ENCODE measurements at places on chromosomes 3 and 15.
A peak's percentile ranks its signal among the peaks of the same experiment; 100 is the strongest.

- no peak for DNase-seq
Observed at GRCh38 chr3:78846718-78847117, 921.1 kb downstream of the ROBO1 start.

- DNase-seq = no peak
Observed at GRCh38 chr3:130258532-130258952, 86.9 kb upstream of the COL6A5 start.

DNA sequence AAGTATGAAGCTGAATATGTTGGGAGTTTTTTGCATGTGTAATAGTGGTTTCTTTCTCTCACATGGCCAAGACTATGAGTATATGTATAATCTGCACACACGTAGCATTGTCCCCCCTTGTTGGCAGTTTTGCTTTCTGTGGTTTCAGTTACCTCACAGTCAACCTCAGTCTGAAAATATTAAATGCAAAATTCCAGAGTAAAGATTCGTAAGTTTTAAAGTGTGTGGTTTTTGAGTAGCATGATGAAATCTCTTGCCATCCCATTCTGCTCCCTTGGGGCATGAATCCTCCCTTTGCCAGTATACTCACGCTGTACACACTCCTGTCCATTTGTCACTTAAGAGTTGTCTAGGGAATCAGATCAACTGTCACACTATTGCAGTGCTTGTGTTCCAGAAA is 742.0 kb upstream of the CCDC54 start:
- no peak for DNase-seq

- DNase-seq = no peak
Observed at GRCh38 chr3:55333923-55334322, 153.2 kb downstream of the WNT5A start.

DNA sequence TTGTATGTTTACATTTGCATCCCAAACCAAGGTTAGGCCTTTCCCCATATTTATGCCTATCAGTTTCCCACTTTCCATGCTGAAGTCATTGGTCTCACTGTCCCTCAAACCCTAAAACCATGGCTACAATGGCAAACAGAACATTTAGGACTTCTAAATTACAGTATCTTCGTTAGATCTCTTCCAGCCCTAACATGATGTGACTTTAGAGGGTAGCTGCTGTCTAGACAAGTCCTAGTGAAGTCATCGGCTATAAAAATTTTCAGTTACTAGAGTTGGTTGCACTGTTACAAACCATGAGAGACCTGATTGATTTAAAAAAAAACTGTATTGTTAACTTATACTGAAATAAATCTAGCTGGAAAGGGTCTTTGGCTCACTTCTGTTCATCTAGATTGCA is 54.6 kb downstream of the TM4SF4 start:
- no peak for DNase-seq

DNA sequence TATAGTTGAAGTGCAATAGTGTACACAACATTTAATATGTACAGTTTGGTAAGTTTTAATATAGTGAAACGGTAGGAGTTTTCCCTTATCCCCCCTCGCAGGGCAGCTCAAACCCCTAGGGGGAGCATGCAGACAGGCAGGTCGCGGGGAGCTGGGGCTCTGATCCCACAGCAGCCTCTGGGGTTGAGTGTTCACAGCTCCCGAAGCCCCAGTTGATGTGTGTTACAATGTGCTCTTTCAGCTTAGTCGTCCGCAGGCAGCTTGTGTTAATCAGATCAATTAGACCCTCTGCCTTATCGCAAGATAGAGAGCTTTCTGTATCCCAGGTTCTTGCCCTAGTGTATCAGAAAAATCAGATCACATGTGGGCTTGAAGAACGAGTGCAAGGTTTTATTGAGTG is 143.1 kb upstream of the CHRNA7 start:
- DNase-seq = no peak

- DNase-seq = no peak
Observed at GRCh38 chr15:49383266-49383665, 39.8 kb upstream of the FGF7 start.

GRCh38 chr3:170603770-170604510 is 18.1 kb upstream of the SLC7A14 start:
- DNase-seq = no peak

DNA sequence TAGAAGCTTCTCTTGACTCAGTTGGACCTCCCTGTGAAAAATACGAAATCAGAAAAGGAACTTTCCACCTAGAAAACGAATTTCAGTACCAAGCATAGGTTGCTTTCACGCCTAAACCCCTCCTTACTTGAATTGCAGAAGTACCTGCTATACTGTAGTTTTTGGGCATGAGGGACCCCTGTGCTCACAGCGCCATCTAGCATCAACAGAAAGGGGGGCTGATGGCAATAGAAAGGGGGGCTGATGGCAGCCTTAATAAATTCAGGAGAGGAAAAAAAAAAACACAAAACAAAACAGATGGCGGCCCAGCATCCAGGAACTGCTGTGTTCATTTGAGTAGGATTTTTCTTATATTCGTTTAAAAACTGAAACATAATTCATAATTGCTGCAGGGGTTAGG is 96.7 kb downstream of the NPAP1 start:
- no peak for DNase-seq

DNA sequence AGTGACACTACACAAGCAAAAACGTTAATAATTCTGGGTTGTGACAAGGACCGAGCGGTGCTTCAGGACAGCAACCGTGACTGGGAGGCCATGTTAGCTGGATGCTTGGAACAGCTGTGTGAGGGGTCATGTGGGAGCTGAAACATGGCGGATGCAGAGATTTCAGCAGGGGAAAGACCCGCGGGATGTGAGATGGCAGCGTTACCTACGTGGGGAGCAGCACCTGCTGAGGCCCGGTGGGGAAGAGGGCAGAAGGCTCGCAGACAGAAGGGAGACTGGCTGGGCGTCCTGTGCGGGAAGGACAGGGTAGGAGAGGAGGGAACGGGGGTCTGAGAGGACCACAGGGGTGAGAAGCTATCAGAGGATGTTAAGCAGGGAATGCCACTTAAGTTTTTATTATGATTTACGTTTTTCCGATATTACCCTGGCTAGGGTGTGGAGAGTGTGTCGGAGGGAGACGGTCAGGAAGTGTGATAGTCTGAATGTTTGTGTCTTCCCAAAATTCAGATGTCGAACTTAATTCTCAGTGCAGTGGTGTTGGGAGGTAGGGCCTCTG is 228.8 kb upstream of the LYSMD4 start:
- no peak for DNase-seq

DNA sequence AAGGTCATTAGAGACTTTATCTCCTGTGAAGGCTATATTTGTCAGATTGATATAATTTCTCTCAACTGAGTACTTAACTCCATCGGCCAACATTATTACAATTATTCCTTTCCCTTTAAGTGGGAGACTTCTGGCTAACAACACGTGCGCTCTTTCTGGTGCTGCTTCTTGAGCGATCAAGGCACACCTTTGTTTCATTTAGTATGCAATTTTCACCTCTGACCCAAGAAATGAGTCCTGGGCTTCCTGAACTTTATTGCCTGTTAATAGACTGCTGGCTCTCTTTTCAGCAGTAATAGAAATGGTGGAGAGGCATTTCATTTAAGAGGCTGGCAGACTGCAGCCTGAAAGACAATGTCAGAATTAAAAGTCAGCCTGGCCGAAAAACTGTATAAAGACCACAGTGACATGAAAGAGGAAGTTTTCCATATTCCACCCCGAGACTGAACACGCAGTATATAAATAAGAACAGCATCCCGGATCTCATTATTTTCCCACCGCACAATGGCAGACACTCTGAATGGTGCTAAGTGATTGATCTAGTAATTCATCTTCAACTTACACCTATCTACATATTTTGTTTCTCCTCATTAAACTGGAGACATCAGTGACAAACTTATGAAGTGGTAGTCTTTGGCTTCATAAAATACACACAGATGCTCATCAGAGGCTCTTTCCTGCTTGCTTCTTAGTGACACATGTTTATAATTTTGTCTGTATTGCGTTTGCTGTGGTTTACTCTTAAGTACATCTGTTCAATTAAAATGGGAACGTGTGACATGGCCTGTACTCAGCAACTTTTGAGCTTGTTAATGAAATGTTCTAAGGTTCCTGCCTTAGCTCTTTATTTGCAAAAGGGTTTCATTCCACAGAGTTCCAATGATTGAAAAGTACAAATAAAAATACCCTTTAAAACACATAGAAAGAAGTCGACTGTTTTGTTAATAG is 299.9 kb downstream of the MECOM start:
- no peak for DNase-seq

DNA sequence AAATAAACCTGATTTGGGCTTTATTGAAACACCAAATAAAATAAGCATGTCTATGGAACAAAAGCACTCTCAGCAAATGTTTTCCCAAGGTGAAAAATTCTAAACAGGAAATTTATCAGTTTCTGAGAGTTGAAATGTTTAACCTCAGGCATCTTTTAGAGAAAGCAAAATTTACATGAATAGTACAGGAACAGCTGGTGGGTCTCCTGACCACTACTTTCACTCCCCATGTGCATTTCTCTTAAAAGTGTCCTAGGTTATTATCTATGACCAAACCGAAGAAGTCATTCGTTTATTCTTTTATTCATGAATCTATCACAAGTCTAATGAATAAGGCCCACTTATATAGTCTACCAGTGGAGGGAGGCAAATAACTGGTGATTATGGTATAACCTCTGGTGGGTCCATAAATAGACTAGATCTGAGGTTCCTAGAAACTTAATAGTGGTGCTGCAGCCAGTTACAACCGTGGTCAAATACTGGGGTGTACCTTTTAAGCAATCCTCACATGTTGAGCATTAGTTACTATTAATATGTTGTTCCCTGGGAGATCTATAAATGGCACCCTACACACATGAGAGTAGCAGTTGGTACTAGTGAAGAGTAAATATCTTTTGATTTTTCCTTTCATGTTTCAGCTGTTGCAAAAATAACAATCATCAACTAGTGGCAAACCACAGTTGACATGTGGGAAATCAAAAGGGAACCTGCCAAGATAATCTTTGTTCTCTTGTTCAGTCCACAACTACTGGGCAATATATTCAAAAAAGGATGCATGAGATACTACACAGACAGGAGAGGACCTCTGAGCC is 169.3 kb upstream of the STAC start:
- DNase-seq = no peak

DNA sequence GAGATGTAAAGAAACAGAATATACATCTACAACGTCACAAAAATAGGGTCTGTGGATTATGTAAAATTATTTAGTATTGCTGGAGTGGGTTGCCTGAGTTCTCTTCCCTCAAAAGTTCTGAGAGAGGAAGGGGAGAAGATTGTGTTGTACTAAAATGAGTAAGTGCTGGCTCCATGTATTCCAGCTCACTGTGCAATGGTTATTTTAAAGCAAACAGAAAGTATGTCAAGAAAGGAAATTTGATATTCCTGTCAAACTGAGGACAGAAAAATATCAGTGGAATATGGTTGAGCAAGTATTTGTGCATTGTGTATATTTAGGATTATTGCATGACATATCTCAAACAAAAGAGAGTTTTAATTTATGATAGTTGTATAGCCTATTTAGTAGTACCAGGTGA is 2.2 kb downstream of the TRPC1 start:
- no peak for DNase-seq

DNA sequence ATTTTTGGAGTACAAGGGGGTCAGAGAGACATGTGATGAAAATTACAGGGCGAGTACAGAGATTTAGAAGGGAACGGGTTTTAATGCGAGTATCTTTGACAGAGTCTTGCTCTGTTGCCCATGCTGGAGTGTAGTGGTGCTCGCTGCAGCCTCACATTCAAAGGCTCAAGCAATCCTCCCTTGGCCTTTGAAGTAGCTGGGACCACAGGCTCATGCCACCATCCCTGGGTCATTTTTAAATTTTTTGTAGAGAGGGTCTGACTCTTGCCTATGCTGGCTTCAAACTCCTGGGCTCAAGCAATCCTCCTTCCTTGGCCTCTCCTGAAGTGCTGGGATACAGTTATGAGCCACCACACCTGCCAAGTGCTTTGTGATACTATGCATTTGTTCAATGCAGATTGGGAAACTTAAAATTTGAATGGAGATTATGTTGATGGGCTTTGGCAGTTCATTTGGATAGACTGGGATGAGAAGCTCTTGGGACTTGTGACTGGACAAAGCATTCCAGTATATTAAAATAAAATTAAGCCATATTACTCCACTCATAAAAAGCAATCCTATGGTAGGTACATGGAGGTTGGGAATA is 4.0 kb upstream of the LMLN start:
- no peak for DNase-seq

DNA sequence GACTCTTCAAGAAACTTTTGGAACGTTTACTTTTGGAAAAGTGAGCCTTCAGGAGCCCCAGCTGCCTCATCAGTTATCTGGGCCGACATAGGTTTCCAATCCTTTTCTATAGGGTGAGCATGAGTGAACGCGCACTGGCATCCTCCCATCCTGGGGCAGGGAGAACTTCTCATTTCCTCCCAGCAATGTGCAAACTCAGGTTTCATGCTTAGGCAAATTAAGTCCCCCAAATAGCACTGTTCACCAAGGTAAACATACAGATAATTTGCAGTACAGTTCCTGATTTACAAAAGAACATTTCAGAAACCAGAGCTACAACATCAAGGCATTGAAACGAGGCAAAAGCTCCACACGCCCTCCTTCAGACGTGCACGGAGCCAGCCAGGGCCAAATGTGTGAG is 333.5 kb upstream of the NR2E3 start:
- DNase-seq = no peak

DNA sequence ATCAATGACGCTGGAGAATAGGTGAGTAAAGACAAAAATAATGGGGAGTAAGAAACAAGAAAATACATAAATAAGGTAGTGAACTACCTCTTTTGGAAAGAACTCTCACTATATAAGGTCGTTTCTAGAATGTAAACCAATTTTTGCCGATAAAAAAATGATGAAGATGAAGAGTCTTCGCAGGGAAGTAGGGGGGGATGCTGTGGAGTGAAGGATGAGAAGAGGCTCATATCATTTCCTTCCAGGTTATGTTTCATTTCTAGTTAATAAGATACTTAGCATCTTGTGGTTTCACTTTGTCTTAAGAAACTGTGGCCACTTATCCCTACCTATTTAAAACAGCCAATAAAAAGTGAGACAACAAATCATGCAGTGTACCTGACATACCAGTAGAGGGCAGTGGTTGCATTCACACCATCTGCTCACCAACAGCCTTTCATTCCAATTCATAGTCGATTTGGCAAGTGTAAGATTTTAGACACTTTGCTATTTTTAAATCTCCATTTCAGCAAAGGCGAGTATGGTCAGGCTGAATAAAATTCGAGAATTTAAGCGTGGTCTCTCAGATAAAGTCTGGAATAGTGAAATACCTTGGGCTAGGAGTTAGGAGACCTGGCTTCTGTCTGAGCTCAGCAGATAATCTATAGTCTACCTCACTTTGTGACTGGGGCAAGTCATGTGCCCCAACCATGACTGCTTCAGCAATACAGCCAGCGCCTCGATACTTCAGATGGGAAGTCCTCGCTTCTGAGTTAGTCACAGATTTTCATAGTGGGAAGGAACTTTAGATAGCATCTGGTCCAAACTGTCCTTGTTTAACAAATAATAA is 28.9 kb upstream of the ICE2 start:
- DNase-seq = peak; percentile 63

GRCh38 chr15:61835029-61835428 is 225.2 kb downstream of the VPS13C start:
- no peak for DNase-seq

DNA sequence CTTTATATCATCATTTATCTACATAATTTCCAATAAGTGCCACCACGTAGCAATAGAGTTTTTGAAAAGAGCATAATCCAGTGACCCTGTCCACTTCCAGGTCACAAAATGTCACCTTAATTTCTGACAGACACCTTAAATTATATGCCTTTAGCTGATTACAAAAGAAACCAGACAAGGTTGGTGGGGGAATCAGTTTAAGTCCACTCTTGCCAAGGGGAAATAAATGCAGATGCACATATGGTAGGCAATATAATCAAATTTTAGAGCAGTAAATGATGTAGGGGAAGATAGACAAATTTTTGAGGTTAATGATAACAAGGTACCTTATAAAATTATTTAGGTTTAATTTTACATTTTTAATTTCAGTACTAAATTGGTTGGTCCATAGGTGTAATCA is 253.5 kb downstream of the ZIC1 start:
- DNase-seq = no peak

Measured in CD4-positive, alpha-beta T cell treated with Interleukin-17A for 4 hours (primary cell).